ENCODE measurements at places on chromosomes 11 and 22. TPM values are rescaled to one million over a fixed set of nuclear protein-coding genes. Genes with fewer than 3 reads are reported as not detected.

Gene TUB
- 17.7 TPM for total RNA-seq

Gene PIH1D2
- total RNA-seq, result 1.3 TPM

Gene GAB4
- total RNA-seq, result not detected

DNA sequence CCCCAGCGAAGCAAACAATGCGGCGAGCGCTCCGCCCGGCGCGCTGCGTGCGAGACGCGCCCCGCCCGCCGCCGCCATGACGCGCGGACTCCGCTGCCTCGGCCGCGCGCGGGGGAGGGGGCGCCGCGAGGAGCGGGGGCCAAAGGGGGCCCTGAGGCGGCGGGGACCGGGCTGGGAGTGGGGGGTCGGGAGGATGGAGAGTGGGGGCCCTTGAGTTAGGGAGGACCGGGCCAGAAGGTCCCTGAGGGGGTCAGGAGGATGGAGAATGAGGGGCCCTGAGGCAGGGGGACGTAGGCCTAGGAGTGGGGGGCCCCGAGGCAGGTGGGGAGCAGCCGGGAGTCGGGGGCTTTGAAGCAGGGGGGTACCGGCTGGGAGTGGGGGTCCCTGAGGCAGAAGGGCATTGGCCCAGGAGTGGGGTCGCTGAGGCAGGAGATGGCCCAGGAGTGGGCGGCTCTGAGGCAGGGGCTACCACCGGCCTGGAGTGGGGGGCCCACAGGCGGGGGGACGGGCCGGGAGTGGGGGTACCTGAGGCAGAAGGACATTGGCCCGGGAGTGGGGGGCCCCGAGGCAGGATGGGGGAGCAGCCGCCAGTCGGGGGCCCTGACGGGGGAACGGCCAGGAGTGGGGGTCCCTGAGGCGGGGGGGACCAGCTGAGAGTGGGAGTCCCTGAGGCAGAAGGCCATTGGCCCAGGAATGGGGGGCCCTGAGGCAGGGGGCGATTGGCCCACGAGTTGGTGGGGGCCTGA, at the start of gene BRD1:
Gene BRD1, minus strand, starts transcription at position 21 of the 746 bp plus-strand sequence. CDS start 3,556 bp downstream, outside the sequence.
- no peak for DNase-seq

Gene RASGRP2
- 11.5 TPM for total RNA-seq

DNA sequence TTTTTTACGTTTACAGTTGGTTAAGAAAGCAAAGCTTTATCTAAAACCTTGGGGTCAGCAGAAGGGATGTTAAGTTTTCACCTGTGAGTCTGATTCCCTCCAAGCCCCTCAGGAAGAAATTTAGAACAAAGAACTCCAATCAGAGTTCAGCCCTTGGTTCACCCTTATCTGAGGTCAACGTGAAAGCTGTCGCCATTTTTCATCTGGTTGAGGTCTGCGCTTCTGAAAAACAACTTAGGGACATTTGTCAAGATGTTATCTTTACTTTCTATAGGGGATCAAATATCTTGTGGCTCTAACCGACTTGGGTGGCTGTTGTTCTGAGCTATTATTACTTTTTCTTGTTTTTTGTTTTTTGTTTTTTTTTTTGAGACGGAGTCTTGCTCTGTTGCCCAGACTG, 30.0 kb downstream of the RGL4 start:
- DNase-seq, result no peak

Gene BIRC2
- 95.7 TPM for total RNA-seq

DNA sequence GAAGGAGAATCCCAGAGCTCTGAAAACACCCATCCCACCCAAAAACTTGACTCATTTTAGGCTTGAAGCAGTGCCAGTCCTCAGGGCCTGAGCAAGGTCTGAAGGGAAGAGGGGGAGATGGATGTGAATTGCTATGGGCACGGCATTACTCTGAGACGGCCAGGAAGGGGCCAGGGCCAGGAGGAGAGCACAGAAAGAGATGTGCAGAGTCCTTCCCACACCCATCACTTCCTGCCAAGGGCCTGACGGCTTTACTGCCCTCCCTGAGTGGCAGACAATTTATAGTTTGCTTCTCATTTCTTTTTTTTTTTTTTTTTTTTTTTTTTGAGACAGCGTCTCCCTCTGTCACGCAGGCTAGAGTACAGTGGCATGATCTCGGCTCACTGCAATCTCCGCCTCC, 22.5 kb downstream of the TAB1 start:
- DNase-seq, result no peak

DNA sequence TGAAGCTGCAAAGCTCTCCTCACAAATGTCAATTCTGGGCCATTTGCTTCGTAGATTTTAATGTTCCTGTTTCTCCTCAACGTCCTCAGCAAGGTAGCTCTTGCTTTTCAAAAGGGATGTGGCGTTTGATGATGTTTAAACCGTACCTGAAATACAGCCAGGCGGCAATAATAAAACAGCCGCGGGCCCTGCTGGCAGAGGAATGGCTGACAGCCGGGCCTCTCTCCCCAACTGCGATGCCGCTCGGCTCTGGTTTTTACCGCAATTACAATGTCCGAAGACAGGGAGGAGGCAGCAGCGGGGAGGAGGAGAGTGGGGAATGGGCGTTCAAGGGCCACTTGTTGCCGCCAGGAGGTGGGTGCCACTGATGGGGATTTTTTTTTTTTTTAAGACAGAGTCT, 27.5 kb downstream of the MACROD1 start:
- DNase-seq, result no peak

GRCh38 chr11:33689501-33689900, 11.1 kb downstream of the C11orf91 start:
- no peak for DNase-seq

Gene CCDC188
- total RNA-seq, result 0.66 TPM

Gene WT1
- 11.6 TPM for total RNA-seq

Gene ABCC8
- 3.8 TPM for total RNA-seq

GRCh38 chr11:118899296-118899688, 15.6 kb downstream of the CXCR5 start:
- DNase-seq, result no peak

DNA sequence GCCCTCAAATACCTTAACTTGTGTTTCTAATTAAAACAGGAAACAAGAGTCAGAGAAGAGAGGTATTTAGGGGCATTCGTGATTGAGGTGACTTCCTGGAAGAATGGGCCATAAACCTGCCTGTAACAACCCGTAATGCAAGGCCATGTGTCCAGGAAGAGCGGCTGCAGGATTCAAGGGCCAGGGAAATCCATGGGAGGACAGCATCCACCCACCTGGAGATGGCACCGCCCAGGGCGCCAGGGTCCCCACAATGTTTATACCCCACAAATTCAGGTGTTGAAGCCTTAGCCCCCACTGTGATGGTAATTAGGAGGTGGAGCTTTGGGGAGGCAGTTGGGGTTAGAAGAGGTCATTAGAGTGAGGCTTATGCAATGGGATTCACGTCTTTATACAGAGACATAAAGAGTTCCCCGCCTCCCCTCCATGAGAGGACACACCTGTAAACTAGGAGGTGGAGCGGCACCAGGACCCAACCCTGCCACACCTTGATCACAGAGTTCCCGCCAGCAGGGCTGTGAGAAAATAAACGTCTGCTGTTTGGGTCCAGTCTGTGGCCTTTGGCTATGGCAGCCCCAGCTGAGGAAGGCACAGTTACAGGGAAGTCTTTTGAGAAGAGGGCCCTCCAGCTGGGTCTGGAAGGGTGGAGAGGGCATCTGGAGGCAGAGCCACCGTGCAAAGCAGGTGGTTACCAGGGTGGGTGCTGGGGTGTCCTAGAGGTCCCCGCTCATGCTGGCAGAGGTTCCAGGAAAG, 1394.3 kb downstream of the TBC1D22A start:
- no peak for DNase-seq

Gene MS4A12
- total RNA-seq, result not detected

- no peak for DNase-seq
These were observed 20.1 kb downstream of the SUN2 start for GRCh38 chr22:38735465-38736256.

- no peak for DNase-seq
These were observed 27.5 kb downstream of the MAML2 start for GRCh38 chr11:96315476-96315875.

DNA sequence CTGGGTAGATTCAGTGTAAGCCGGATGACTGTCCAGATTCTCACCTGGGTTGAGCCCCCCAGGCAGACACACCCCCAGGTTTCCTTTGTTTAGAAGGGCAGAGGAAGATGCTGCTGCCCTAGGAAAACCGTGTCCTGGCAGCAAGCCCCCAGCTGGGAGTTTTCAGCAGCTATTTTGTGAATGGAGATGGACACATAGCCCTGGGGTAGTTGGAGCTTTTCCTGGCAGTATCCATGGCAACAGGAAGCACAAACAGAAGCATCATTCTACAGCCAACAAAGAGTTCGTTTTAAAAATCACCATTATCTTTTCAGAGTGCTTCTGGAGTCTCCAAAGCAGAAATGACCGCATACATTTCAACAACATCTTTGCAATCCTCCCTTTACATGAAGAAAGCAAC, 245.5 kb downstream of the BRD1 start:
- no peak for DNase-seq

Gene APOA4
- total RNA-seq, result not detected

GRCh38 chr22:36197065-36197440, 4.6 kb downstream of the APOL4 start:
- DNase-seq, result no peak

DNA sequence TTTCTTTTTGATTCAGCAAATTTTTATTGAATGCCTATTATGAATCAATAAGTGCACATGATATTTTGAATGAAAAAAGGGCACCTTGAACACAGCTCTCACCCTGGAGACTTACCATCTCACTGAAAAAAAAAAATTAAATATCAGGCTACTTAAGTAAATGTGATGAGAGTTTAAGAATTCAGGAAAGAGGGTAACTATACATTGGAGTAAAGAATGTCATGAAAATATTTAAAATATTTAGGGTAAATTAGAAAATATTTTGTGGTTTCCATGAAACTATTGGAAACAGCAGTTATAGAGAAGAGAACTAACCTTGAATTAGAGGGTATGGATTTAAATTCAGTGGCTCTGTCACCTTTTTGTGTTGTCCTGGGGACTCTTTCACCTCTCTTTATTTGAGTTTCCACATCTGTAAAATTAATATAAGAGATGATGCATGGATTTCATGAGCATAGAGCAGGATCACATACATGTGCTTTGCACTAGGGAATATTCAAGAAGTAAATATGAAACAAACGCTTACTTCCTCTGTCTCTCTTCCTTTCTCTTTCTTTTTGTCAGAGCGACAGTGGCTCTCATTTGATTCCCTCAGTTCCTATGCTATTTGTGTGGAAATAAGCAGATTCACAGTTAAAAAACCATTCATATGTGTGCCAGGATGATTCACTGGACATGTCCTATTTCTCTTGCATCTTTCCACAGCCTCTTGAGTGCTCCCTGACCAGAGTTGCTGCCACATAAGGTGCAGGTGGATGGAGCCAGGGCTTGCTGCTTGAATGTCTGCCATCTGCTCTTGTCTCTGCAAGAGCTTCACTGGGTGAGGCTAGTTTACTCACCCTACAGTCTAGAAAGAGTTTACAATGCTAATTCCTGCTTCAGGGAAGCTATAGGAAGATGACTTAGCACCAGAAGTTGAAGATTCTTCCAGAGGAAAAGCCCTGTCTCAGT, 533.1 kb downstream of the ETS1 start:
- no peak for DNase-seq

DNA sequence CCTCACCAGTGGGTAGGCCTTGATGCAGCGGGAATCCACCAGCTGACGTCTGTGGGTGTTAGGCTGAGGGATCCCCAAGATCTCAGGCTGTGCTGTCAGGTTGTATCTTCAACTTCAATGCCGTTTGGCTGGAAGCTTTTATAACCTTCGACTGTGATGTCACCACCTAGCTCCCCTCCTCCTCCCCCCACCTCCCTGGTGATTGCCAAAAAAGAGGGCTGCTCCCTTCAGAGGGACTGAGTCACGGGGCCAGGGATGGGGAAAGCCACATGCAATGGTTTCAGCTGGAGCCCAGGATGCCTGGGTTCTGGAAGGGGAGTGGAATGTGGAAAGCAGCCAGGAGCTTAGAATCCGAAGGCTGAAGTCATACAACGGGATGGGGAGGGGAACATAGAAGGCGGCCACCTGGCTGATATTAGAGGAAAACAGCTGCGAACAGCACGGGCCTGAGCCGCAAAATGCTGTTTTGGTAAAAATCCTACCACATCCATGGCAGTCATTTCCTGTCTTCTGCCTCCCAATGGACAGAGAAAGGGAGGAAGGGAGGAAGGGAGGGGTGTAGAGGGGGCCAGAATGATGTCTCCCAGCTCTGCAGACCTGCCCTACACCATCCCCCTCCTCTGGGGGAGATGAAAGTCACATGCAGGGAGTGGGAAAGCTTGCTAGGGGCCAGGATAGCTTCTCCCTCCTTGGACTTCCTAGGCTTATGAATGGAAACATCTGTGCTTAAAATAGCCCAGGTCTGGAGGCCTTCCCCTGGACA, at the start of gene LRRN4CL:
Gene LRRN4CL, minus strand, starts transcription at position 110 of the 763 bp plus-strand sequence. CDS start 1,022 bp downstream, outside the sequence.
- DNase-seq, result no peak

- no peak for DNase-seq
These were observed 25.1 kb downstream of the NPAT start for GRCh38 chr11:108197351-108197750.

Gene CCDC89
- total RNA-seq, result 1.6 TPM

GRCh38 chr11:114074546-114075343, 15.2 kb downstream of the ZBTB16 start:
- no peak for DNase-seq

All from breast epithelium (tissue), 4 donors.